MG63 (cell line): ENCODE measurements at places on chromosomes 5 and 9. TPM values are rescaled to one million over a fixed set of nuclear protein-coding genes. Genes with fewer than 3 reads are reported as not detected.

GRCh38 chr5:138962614-138963370, 87.7 kb upstream of the LRRTM2 start:
- DNase-seq = no peak

The THBS4 gene
- total RNA-seq = 0.10 and 0.89 TPM in 2 replicates

GRCh38 chr9:38137342-38137741, 68.3 kb upstream of the SHB start:
- DNase-seq = no peak

- DNase-seq = no peak
Observed at GRCh38 chr5:60439552-60439951, 260.4 kb downstream of the DEPDC1B start.
